K562 (cell line): ENCODE measurements at places on chromosomes 5 and 9. TPM values are rescaled to one million over a fixed set of nuclear protein-coding genes. Genes with fewer than 3 reads are reported as not detected.

Gene FOXD4L4
- 0.11 TPM in 1 of 2 replicates, not detected in the other for total RNA-seq

- DNase-seq: peak; percentile 94
Measured at GRCh38 chr5:72597456-72597948, 90.3 kb upstream of the ZNF366 start.

Gene CATSPER3
- 0.34 and 0.49 TPM in 2 replicates for total RNA-seq

Gene NR4A3
- total RNA-seq: 0.07 TPM in 1 of 2 replicates, not detected in the other

DNA sequence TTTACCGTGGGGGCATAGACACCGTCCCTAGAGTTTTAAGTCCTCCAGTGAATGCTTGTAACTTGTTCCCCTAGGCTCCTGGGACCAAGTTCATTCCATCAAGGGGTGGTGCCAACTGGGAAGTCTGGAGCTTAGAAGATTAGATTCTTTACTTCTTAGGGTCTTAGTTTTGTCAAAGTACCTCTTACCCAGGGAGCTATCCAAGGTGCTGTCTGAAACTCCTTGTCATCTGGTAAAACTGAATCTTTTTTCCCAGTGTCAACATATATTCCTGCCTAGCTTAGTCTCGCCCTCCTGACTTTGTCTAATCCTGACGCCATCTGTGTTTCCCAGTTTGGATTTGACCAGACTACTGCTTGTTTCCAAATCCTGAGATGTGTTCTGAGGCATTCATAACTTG lies 41.6 kb downstream of the MAMDC2 start:
- DNase-seq: no peak

- DNase-seq: no peak
Measured at GRCh38 chr5:180178531-180179441, 30.2 kb downstream of the RASGEF1C start.
